Activated CD4-positive, CD25-positive, alpha-beta regulatory T cell treated with anti-CD3 and anti-CD28 coated beads, Interleukin-2, amount 50 U/mL, for 72 hours (primary cell): ENCODE measurements at places on chromosomes 6 and 20.

DNA sequence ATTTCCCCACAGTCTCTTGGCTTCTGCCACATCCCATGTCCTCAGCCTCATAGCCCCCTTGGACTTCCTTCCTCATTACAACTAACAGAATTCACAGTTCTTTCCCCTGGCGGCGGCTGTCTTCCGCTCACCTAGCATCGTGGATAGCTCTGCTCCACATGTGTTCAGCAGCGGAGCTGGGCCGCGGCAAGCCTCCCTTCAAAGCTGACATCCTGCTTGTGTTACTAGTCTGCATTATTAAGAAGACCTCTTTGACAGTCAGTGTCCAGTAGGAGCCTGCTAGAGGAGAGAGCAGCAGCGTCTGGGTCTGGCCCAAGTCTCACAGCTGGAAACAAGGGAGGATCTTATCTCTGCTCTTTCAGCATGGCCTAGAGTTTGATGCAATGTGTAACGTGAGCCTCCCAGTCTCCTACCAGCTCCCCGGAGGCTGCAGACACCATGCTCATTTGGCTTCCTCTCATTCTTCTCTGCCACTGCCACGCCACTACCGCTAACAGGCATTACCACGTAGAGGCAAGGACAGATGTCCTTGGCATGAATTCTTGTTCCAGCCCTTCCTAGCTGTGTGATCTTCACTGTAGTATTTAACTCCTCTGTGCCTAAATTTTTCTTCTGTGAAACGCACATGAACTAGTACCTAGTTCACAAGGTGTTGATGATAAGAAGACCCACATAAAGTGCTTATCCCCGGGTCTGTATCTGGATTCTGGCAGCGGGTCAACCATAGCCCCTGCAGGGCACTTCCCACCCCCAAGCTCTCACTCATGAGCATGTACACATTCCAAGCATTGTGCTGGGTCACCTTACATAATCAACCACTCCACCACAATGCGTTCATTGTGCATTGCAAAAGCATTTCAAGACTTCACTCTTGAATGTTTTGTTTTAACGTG, 107.1 kb upstream of the BACH2 start:
- no peak for DNase-seq

DNA sequence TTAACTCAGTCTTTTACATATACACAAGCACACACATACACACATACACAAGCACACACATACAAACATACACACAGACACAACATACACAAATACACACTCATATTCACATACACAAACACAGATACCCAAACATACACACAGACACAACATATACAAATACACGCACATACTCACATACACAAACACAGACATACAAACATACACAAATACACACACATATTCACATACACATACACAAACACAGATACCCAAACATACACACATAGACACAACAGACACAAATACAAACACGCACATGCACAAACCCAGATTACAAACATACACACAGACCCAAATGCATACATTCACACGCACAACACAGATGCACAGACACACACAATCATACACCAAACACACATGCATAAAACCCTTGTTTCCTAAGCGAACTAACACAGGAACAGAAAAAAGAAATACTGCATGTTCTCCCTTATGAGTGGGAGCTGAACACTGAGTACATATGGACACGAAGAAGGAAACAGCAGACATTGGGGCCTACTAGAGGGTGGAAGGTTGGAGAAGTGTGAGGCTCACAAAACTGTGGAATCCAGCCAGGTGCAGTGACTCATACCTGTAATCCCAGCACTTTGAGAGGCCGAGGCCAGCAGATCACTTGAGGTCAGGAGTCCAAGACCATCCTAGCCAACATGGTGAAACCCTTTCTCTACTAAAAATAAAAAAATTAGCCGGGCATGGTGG, 34.2 kb downstream of the PIM1 start:
- no peak for DNase-seq

DNA sequence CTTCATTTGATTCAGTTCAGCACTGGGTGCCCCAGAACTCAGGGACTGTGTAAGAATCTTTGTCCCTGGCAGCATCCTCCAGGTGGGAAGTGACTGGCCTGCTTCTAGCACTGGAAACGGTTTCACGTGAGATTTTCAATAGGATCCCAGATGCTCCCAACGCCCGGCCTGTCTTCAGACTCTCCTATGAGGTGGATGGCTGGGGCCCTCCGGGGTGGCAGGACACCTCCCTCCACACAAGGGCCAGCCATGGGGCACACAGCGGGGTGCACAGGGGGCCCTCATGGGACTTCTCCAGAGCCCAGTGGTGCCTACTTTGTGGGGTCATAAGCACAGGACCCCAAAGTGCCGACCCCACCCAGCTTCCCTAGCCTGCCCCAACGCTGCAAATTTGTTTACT, 72.8 kb downstream of the SMOC2 start:
- no peak for DNase-seq

DNA sequence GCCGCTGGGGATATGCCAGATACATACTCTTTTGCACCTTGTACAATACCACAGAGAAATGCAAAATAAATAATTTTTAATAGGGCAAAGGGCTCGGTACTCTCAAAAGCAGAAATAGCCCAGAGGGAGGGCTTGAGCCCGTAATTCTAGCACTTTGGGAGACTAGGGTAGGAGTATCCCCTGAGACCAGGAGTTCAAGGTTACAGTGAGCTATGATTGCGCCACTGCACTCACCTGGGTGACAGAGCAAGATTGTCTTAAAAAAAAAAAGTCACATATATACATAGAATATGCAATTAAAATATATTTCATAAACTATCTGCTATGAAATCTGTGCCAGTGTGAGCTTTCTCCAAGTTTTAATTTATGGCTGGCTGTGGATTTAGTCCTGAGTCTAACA, 818 bp upstream of the TRMT11 start:
- DNase-seq = no peak

GRCh38 chr6:138456401-138456790, 42.9 kb downstream of the NHSL1 start:
- DNase-seq = no peak

GRCh38 chr20:5181492-5181891, 54.7 kb downstream of the CDS2 start:
- no peak for DNase-seq

DNA sequence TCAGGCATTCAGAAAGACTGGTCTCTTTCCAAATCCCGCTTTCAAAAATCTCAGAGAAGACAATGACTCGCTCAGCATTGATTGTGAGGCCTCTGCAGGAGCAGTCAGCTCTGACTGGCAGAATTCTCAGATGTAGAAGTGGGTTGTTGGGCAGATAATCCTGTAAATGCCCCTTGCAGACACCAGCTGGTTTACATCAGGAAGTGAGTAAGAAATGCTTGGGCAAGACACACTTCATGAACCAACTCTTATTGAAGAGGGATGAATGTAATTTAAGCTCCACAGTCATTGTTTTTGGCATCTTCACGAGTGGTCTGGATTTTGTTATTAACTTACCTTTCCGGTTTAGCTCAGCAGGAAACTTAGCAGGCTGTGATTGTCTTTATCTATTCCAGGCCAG, 166.6 kb downstream of the PLCB4 start:
- DNase-seq = no peak

DNA sequence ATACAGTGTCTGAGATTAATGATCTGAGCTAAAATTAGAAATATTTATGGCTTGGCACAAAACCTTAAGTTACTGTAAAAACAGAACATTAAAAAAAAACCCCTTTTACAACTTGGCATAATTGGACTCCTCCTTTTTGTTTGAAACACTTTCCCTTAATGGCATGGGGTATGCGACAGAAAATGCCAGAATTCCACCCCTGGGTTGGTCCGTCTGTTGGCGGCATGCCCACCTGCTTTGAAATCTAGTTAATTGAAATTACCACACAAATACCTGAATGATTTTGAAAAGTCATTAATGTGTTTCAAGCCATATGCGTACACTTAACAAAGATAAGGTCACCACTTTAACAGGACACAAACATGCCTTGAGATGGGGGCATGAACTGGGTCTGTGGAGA, 175.1 kb upstream of the FOXQ1 start:
- no peak for DNase-seq

DNA sequence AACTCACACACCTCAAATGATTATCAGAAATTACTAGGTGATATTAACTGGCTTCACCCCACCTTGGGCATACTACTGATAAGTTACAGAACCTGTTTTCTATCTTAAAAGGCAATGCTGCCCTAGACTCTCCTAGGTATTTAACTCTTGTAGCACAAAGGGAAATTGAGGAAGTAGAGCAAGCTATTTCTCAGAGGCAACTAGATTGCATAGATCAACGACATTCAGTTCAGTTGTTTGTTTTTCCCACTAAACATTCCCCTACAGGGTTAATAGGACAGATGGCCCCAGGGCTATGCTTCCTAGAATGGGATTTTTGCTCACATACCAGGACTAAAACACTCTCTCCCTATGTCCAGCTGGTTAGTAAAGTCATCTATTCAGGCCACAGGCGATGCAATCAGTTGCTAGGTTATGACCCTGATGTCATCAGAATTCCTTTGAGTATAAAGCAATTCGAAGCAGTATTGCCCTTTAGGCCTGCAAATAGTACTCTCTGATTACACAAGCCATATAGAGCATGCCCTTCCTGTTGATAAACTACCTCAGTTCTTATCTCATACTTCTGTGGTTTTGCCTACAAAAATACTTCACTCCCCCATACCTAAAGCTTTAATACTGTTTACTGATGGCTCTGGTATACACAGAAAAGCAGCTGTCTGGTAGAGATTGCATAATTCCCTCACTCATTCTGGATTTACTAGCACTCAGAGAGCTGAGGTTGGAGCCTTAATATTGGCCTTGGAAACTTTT, 67.4 kb upstream of the ASCC3 start:
- no peak for DNase-seq

DNA sequence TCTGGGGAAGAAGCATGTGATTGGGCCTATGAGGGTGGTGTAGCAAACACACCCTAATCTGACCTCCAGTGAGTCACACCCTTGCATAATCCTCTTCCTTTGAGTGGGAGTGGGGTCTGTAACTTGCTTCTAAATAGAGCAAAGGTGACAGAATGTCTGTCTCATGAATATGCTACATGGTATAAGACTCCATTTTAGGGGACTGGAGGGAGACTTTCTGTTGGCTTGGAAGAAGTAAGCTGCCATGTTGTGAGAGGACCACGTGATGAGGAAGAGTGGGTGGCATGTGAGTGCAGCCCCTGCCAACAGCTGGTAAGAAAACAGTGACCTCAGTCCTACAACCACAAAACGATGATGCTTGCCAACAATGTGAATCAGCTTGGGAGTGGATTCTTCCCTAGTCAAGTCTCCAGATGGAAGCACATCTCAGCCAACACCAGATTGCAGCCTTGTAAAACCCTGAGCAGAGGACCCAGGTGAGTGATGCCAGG, 3.7 kb downstream of the AK9 start:
- no peak for DNase-seq

DNA sequence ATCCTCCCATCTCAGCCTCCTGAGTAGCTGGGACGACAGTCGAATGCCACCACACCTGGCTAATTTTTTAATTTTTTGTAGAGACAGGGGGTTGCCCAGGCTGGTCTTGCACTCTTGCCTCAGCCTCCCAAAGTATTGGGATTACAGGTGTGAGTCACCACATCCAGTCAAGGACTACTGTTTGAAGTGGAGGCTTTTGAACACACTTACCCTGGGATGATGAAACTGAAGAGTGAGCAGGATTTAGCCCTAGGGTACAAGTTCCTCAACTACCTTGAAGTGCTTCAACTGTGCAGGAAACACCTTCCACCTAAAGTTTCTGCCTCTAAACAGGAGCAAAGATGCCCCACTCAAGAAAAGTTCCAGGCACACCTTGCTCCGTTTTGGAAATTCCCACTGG, 15.7 kb upstream of the PARD6B start:
- no peak for DNase-seq

- DNase-seq = no peak
Observed at GRCh38 chr6:30487926-30488325, 1.4 kb upstream of the HLA-E start.

GRCh38 chr6:131408811-131409210, 164.2 kb upstream of the ARG1 start:
- no peak for DNase-seq

GRCh38 chr6:56932910-56933477, 21.9 kb upstream of the BEND6 start:
- no peak for DNase-seq

- no peak for DNase-seq
Observed at GRCh38 chr20:34004790-34005457, 11.2 kb downstream of the RALY start.

DNA sequence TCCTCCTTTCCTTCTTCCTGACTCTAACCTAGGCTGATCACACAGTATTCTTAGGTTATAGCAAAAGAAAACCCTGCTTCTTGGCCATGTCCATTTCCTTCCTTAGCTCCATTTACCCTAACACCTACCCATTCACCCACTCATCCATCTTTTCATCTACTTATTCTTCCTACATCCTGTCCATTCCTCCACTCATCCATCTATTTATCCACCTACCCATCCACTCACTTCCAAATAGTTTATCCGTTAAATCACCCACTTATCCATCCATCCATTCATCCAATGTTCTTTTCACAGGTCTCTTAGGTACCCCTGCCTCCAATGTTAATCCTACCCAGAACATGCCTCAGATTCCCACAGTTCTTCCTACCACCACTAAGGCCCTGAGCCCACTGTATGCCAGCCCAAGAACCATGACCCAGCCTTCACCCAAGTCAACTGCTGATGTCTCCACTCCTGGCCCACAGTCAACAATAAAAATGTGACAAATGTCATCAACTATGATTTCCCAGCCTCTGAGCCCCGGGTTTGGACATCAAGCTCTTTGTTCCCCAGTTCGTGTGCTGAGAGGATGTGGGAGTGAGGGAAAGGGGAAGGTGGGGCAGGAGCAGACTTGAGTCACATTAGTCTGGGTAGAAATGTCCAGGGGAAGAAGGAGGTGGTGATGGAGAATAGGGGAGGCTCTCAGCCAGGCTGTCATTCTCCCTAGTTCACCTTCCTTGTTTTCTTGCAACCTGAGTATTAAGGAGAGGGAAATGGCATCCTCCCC, 24.4 kb downstream of the TREML4 start:
- no peak for DNase-seq

DNA sequence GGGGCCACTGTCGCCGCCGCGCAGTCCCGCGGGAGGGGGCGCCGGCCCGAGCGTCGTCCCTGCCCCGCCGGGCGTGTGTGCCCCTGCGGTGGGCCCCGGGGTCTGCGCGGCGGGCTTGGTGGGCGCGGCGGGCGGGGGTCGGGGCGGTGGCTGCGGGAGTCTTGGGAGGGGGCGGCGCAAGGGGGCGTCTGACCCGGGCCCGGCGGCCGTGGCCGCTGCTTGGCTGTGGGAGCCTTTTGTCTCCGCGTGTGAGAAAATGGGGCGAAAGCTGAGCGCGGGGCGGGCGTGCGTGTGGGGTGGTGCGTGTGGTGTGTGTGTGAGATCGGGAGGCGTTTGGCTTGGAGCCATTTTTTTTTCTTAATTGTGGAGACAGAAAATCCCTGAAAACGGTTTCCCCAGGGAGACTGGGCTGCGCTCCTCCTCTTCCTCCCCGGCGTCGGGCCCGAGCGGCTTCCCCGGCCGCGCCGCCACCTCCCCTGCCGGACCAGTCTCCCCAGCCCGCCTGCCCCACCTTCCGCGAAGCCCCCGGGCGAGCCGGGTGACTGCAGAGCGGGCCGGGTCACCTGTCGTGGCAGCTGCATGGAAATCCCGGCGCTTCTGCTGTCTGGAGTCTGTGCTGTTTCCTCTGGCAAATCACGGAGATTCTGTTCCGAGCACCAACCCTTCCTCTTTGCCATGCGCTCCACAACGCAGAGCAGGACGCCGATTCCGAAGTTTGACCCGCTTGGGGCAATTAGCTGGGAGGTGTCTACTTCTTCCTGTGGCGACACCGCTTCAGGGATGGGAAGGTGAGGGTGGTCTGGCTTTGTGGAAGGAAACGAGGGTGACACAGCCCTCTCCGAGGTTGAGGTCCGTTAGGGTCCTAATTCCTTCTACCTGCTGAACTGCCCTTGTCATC, 64.4 kb downstream of the GTF2H5 start:
- peak; percentile 63 for DNase-seq
